ENCODE measurements at places on chromosomes 3 and 15.
A peak's percentile ranks its signal among the peaks of the same experiment; 100 is the strongest.

DNA sequence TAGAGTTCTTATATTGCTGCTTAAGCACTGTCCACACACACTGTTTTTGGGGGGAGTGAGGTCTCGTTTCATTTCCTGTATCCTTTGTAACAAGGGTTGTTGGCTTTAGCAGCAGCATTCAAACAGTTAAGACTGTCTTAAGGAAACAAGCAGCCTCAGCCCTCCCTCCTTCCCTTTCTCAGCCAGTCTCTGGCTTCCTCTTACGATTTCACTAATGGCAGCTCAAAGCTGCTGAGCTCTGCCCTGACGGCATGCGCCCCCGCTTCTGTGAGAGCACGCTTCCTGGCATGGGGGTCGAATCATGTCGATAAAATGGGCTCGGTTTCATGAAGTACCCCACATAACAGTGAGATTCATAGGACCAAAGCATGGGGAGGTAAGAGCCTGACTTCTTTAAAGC lies 105.0 kb downstream of the KLHL25 start:
- DNase-seq = peak; percentile 50

GRCh38 chr3:182135056-182135455 lies 423.3 kb downstream of the SOX2 start:
- no peak for DNase-seq

- DNase-seq = no peak
Observed at GRCh38 chr3:19399836-19400235, 251.5 kb downstream of the KCNH8 start.

GRCh38 chr3:58642846-58643245 lies 23.7 kb downstream of the FAM3D start:
- no peak for DNase-seq

GRCh38 chr3:170211668-170212067 lies 10.6 kb upstream of the PRKCI start:
- DNase-seq = no peak

DNA sequence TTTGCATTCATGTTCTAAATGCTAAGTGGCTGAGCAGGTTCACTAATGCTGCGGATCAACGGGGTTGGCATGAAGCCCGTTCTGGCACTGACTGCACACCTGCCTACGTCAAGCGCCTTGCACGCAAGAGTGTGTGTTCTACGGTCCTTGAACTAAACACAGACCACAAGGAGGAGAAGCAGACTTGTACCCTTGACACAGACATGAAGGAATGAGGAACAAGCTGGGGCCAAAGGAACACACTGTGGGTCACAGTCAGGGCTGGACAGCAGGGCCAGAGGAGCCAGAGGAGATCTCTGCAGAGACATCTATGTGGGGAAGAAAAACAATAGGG lies 48.0 kb upstream of the LDHAL6B start:
- DNase-seq = no peak

DNA sequence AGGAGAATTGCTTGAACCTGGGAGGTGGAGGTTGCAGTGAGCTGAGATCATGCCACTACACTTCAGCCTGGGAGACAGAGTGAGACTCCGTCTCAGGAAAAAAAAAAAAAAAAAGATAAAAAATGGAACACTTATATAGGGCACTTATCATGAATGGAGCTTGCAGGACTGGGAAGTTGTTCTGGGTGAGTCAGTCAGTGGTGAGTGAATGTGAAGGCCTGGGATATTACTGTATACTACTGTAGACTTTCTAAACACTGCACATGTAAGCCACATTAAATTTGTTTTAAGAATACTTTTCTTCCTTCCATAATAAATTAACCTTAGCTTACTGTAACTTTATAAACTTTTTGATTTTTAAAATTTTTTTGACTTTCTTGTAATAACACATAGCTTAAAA lies 59.8 kb downstream of the SFMBT1 start:
- no peak for DNase-seq

DNA sequence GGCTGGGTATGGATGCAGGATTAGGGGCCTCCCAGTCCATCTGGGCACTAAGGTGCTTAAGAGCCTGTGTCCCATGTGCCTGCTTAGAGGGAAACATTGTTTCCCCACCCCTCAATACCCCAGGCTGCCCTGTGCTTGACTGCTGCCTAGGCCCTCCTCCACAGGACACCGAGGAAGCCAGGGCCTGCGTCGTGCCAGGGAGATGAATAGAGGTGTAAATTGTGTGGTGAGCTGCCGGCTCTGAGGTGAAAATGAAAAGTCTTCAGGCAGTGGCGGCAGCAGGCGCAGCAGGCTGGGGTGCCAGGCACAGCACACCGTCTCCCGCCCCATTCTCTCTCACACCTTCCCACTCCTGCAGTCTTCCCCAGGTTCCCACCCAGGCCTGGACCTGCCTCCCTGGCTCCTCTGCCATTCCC lies 13.9 kb upstream of the GRM2 start:
- DNase-seq = no peak

DNA sequence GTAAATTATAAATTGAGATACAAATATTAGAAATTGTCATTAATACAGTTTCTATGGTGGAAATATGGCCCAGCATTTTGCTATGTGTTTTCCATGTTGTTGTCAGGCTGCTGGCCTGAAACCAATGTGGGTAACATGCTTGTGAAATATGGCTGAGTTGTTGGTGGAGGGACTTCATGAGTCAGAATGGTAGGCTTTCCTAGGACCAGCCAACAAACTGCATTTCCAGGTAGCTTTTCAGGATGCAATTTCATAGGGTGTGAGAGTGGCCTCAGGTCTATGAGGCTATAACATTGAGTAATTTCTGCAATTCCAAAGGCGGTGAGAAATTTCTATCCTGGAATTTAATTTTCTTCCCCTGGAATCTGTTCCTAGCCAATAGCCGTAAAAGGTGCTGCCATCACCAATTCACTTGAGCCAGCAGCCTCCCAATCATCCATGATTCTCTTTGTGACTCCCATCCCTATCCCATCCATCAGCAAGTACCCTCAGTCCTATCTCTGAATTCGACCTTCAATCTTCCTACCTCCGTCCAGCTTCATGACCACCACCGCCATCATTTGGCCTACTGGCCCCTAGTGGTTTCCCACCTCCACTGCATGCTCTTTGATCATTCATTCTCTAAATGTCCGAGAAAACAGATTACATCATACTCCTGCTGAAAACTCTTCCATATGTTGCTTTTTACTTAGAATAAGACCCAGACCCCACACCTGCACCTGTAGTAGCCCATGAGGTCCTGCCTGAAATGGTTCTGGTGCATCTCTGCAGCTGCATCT lies 276.6 kb upstream of the CFAP20DC start:
- DNase-seq = no peak

- DNase-seq = no peak
Observed at GRCh38 chr3:133443649-133444422, 44.0 kb downstream of the BFSP2 start.

DNA sequence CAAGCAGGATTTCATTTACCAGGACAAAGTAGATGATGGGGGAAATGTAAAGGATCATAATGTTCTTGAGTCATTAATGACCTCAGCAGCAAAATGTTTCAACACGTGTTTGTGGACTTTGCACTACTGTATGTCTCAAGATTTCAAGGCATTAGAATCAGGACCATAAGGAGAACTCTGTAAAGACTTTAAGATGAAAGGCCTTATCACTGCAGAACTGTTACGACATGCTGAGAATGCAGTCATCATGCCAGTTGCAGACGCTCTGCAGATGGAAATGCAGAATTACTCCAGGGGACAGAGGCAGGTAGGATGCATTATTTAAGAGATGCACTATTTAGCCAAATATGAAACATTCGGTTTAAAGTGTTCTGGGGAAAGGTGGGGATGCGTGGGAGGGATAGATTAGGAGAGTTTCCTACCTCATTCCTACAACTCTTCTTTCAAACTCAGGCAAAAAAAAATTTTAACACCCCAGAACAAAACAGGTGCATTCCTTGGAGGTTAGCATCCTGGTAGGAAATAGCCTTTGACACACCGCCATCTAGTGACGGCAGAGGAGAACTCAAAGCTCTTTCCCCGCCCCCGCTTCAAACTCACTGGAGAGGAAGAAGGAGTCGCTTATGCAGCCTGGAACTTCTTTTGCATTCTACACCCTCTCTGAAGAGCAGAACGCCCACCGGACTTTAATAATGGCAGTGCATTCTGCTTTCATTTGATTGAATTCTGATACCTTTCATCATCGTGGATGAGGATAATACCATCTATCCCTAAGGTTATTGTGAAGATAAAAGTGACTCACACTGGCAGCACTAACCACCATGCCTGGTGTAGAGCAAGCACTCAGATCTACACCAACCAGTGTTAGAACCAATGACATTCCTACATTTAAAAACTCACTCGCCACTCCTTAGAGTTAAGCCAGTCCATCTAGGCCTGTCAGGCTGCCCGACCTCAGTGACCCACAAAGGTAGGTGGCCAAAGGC lies 43.1 kb upstream of the TOPAZ1 start:
- DNase-seq = peak; percentile 53

DNA sequence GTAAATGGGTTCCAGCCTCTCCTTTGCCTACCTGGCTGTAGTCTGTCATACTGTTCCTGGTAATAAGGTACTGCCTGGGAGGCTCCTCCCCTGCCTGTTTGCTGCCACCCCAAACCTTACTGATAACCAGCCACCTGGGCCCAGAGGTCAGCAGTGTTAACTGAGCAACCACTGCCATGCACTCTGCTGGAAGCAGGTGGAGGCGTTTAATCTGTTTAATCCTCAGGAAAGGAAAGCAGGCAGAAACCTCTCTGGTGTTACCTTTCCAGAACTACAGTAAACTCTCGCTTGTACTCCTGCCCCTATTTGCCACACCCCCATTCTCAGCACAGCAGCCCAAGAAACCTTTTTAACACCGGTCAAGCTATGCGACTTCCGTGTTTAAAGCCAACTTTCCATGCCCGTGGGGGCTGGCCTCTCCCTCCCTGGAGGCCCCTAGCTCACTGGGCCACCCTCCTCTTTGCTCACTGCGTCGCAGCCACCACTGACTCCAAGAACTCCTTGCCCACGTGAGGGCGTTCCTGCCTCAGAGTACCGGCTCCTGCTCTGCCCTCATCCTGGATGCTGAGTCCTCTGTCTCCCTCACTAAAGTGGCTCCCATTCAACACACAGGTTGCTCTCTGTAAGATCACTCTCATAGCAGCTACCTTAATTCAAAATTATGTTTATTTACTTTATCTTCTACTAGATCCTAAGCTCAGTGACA lies 8.3 kb downstream of the BDH1 start:
- no peak for DNase-seq

DNA sequence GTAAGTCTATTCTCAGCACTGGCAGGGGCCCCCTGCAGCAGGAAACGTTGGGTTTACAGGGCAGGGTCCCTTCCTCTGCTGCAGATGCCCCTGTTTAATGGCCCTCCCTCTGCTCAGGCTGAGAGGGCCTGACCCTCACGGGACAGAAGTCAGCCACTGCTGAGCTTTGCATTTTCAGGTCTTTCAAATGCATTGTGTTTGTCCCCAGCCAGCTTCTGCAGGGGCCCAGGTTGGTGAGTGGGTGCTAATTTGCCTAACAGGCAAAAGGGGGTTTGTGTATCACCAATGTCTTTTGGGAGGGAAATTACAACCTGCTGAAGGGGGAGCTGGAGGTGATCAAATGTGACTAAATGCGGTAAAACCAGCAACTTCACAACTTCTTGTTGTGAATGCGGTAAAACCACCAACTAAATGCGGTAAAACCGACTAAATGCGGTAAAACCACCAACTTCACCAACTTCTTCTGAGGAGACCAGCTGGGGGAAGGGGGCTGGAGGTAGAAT lies 44.8 kb upstream of the UBE2E1 start:
- DNase-seq = no peak

GRCh38 chr3:9778143-9779074 lies 8.7 kb upstream of the CAMK1 start:
- DNase-seq = no peak

- DNase-seq = no peak
Observed at GRCh38 chr15:53312707-53313106, 446.8 kb downstream of the WDR72 start.

DNA sequence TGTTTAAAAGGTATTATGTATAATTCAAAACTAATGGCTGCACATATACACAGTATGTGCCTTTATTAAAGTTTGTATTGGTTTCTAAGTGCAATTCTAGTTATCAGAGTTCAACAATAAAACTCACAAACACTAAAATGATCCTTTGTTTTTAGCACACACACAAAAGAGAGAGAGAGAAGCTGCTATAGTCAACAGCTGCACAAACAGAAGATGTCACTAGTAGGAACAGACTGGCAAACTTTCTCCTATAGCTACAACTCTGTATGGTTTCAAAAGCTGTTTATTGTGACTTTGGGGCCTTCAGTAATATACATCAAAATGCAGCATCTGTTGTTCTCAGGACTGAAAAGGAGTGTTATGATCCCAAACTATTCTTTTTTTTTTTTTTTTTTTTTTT lies 6.1 kb downstream of the SECISBP2L start:
- DNase-seq = no peak

DNA sequence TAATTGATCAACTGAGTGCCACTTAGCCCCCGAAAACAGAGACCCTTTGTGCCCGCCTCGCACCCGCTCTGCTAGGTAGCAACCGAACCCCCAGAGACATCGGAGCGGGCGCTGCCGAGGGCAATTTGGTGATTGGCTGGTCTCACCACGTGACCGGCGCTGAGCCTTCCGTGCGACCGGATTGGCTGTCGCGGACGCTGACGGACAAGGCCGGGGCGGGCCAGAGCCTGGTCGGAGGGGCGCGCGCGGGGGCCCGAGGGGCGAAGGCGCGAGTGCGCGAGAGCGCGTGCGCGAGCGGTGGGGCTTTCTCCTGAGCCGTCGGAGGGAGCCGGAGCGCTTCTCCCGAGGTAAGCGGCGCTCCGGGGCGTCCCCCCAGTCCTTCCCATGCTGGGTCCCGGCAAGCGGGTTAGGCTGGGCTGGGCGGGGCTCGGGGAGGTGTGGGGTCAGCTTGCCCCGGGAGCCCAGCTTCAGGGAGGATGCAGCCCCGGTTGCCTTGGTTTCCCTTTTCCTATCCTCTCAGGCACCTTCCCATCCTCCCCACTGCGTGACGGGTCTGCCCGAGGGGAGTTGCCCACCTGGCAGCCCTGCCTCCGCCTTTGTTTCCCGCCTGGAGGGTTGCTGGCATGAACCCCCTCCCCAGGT lies at the start of gene TMEM108:
Gene TMEM108 (plus strand): TSS at position 303 of the 642 bp plus-strand sequence.
- DNase-seq = no peak

DNA sequence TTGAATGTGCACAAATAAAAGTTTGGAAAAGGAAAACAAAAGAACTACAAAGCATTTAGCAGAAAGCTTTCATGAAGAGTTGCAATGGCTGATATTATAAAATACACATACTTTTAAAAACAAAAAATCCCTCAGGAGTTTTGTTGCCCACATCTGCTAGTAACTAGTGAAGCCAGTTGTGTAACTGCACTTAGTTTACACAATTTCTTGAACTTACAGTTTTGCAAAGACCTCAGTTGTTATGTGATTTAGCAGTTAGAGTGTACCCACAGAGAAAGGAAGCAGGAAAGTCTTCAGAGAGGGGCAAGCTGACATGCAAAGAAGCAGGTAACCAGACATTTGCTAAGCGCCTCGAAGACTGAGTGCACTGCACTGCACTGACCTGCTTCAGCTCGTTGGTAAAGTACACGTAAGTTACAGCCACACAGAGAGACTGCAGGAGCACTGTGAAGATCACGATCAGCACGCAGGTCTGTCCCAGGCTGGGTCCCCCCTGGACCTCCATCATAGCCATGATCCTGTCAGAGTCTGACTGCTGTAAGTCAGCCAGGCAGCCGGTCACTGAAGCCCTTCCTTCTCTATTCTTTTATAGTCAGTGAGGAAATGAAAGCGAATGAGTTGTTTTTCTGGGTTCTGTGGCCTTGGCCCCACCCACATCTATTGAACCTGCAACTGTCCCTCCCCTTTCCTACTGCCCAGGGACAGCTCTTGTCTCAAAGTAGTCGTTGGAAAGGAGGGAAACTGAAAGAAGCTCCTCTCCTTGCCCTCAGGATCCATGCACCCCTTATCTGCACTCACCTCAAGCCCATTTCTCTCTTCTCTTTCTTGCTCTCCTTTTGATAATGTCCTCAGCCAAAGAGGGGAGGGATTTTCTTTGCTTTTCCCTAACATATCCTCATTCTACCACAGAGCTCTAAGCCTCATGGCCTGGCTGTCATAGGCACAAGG lies at the start of gene TNFSF10:
Gene TNFSF10 (minus strand): TSS at position 560 of the 948 bp plus-strand sequence. CDS start 46 bp downstream, at position 514.
- DNase-seq = peak; percentile 25

All from activated T-cell treated with anti-CD3 and anti-CD28 coated beads for 1 hour (primary cell).